ENCODE measurements at places on chromosomes 7 and 10.

DNA sequence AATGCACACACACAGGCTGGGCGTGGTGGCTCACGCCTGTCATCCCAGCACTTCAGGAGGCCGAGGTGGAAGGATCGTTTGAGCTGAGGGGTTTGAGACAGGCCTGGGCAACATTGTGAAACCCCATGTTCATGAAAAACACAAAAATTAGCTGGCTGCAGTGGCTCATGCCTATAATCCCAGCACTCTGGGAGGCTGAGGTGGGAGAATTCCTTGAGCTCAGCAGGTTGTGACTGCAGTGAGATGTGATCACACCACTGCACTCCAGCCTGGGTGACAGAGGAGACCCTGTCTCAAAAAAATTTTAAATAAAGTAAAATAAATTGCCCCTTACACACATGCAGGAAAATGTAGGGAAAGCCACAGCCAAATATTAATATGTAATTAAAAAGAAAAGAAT lies 44.1 kb downstream of the RNF32 start:
- no peak for DNase-seq

DNA sequence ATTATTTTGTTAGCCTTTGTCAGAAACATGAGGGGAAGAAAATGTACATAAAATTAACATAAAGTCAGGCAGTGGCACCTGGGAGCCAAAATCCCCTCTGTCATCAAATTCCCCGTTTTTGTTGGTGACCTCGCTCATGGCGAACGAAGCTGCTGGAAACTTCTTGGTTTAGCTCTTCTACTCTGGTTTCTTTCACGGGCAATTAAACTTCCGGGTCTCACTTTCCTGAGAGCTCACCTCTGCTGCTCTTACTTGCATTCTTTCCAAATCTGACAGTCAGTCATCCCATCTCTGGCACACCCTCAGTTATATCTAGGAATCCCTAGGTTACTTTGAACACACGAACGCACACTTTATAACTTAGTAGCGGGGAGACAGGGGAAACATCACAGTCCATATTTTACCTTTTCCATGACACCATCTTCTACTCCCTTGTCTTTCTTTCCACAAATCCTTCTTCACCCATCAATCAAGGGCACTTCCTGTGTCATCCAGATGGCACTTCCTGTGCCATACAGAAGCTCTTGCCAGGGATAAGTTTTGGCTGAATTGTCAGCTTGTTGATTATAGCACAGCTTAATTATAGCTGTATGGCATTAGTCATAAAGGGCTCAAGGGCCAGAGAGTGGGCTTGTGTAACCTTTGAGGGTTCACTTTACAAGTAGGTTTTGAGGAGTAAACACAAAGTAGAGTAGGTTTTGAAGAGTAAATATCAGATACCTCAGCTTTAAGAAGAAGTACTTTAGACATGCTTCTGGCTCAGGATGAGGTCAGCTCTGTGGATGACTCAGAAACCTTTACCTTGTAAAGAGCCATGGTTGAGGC lies 105.1 kb downstream of the GATA3 start:
- no peak for DNase-seq

GRCh38 chr7:70890147-70890969 lies 241.6 kb upstream of the GALNT17 start:
- no peak for DNase-seq

DNA sequence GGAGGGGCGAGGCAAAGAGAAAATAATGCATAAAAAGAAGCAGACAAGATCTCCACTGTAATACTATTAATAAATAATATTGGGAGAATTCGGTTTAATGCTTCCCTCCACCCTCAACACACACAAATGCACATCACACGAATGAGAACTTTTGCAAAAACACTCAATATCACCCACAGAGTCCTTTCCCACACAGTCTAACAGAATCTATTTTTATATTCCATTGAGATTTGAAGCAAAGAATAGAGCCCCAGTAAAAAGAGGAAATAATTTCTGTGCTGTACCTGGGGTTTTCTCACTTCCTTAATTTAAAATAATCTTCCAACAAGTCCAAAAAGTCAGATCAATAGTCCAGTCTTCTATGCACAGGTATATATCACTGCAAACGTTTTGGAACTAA lies 17.0 kb downstream of the PIK3AP1 start:
- DNase-seq: no peak

DNA sequence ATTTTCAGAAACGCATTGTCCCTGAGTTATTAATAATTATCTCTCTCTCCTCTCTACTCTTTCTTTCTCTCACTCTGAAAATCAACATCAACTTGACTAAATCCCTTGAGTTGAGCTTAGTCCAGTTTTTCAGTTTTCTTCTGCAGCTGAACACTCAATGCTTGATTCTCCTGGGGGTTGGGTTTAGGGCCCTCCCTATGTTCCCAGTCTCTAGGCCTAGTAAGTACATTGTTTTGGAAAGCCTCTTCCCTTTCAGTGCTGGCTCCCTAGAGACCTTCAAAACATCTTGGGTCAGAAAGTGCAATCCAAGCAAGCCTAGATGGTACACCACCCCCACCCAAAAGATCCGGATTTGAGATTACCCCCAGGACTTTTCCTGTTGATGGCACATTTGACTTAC lies 488.5 kb downstream of the LRMDA start:
- no peak for DNase-seq

DNA sequence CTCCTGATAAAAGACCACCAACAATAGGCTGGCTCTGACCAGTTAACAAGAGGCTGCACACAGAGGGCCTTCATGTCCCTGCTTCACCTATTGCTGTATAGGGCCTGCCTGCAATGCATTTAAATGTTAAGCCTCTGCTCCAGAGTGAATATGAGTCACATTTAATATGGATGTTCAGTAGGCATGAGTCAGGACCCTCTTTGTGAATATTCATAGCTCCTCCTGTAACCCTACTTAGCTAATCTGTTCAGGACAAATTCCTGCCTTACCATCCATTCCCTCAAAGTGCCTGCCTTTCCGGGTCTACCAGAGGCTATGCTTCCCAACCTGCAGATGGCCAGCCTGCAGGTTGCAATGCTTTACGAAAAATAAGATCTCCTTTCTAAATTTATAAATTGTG lies 32.5 kb downstream of the ARHGAP22 start:
- DNase-seq: no peak

GRCh38 chr10:101878869-101879268 lies 35.3 kb upstream of the KCNIP2 start:
- DNase-seq: no peak

- DNase-seq: no peak
Measured at GRCh38 chr7:155283565-155284194, 14.0 kb upstream of the INSIG1 start.

DNA sequence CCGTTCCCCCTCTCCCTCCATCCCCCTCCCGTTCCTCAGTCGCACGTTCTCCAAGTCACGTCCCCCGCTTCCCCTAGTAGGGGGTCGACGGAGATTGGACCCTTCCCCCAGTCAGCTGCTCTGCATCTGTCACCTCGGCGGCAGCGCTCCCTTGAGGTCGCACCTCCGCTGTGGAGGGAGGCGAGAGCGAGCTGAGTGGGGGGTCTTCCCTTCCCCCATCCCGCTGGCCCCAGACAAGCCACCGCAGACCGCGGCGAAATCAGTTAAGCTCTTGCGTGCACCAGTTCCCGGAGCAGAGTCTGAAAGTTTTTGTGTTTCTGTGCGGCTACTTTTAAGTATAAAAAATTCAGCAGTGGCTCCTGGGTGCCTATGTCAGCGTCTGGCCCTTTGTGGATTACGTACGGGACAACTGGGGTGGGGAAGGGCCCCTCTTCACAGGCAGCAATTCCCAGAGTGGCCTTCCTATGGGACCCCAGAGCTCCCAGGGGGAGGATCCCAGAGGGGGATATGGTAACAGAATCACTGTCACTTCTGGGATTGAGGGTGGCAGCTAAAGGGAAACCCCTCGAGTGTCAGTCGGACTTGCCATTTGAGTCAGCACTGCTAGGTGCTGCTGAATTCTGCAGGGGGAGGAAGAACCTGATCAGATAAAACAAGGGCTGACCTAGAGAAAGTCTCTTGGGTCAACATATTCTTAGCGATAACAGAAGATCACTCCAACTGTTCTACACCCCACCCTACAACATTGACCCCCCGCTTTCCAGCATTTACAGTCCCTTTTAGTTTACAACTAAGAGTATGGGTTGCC lies 12.5 kb upstream of the DDIT4 start:
- no peak for DNase-seq

- no peak for DNase-seq
Measured at GRCh38 chr10:26438534-26439341, 597 bp downstream of the APBB1IP start.

- DNase-seq: no peak
Measured at GRCh38 chr7:73984481-73985205, 43.3 kb upstream of the ELN start.

GRCh38 chr7:80896906-80897598 lies 21.8 kb downstream of the SEMA3C start:
- no peak for DNase-seq

DNA sequence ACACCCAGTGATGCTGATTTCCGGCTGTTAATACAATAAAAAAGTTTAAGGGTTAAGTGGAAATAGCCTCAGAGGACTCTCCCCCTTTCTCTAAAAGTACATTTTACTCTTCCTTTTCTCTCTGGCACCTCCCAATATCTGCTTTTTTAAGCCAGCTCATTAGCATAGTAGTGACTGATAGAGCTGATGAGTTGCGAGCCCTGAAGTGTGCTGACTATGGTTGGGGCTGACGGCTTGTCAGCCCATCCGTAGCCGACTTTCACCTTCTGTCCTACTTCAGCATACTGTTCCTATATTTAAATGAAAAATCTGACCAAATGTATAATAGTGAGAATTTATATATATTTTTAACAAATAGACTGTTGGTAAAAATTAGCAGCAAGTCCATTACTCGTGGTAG lies 80.0 kb downstream of the SHH start:
- no peak for DNase-seq

DNA sequence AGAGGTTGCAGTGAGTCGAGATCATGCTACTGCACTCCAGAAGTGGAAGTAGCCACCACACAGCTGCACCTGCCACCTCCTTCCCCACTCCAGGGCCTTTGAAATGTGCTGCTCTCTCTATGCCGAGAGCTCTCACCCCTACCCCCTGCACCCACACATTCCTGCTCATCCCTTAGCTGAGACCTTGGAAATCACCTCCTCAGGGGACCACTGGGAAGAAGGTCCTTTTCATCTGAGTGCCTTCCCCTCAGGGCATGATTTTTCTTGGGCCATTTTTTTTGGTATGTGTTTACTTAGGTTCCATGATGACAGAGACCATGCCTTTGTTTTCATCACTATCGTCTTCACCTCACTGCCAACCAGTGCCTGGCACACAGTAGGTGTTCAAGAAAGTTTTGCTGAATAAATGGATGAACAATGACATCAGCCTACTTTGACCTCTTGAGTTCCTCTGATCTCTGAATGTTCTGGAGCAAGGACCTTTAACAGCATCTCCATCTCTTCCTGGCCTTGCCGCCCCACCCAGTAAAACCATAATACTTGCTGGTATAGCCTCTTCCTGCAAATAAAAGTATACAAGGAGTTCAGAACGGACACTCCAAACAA lies 166.6 kb upstream of the KLF14 start:
- DNase-seq: no peak

DNA sequence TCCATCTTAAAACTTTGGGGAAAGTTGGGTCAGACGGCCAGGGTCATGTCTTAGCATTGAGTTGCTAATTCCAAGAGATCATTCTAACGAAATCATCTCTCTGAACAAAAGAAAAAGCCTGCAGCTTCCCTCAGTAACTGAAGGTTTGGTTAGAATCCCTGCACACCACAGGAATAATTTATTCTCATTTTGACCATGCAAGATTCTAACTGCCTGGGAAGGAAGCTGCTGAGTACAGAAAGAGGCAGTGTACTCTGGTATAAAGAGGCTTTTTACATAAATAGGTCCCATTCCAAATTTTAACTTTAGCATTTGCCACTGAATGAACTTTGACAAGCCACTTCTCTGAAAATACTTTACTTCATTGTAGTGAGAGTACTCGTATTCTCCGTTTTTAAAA lies 76.9 kb upstream of the RSBN1L start:
- no peak for DNase-seq

GRCh38 chr7:33373195-33373594 lies 243.8 kb downstream of the BBS9 start:
- no peak for DNase-seq

DNA sequence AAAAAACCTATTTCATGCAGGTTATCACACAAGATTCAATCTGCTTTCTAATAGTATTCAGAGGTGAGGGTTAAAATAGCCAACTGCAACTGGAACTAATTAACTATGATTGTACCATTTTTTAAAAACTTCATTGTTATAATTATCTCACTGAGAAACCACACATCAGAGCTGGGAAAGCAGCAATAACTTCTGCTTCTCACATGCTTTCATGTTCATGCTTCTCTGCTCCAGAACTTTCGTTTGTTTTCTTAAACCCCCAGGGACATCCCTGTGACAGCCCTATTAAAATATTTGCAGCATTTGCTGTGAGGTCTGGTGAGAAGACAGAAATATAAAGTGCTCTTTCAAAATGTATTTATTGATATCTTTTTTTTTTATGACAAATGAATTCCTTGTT lies 389.0 kb upstream of the SORCS1 start:
- no peak for DNase-seq

DNA sequence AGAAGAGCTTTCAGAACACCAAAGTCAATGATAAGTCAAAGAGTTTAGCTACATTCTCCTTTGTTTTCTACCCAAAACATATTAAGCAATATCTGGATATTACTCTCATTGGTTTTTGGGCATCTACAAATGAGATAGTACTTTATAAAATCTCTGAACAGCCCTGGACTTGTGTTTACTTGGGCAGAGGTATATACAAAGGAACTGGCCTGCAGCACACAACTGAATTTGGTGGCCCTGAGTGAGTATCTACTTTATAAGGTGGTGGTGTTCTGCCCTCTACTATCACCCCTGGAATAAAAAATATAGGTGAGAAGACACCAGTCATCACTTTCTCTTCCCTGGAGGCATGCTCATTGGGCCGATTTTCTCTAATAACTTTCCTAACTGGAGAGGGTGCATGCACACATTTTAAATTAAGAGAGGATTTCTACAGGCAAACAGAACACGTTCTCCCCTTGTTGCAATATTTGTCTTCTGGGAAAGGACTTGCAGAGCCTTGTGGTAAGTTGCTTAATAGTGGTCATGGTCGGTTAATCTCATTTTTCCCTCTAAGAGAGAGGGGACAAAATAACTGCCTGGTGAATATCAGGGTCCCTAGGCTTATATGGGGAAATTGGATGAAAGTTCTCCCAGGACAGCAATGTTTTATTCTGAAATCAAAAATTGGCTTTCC lies 41.1 kb downstream of the OTUD1 start:
- no peak for DNase-seq

GRCh38 chr7:102393467-102393866 lies 2.7 kb upstream of the PRKRIP1 start:
- no peak for DNase-seq

GRCh38 chr10:58384544-58384998 lies 639 bp upstream of the TFAM start:
- DNase-seq: no peak

GRCh38 chr10:119932631-119933030 lies 40.1 kb downstream of the SEC23IP start:
- DNase-seq: no peak

Measured in NCI-H1105 (cell line).